ENCODE measurements at places on chromosomes 11 and 22.

- DNase-seq: no peak
Measured at GRCh38 chr22:40732999-40733292, 53.7 kb downstream of the MCHR1 start.

DNA sequence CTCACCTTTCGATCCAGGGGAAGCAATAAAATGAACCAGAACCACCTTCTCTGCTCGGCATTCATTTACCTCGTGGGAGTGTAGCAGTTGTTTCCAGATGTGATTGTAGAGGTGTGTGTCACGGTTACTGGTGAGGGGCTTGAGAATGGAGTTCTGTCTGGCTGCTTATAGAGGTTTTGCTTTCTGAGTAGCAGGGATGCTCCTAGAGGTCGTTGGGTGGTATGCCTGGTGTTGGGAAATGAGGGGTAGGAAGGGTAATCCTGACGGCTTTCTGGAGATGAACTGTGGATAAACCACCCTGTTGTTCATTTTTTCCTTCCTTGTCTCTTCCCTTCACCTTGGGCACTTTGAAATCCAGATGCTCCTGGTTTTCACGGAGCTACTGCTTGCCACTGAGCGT is 8.1 kb downstream of the TEAD1 start:
- DNase-seq: no peak

DNA sequence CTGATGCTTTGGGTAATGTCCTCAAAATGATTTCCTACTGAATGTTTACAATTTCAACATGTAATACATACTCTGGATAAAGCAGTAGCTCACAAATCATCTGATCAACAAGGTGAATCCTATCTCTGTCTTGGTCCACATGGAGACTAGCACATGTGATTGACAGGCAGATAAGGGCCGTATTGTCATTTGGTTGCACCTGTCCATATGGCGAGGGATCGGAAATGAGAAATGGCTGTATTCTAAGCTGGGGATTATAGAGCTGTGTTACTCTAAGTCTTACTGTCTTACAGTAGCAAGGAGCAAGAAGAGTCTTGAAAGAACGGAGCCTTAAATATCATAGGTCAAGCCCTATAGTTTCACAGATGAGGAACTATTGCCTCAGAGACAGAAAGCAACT is 55.7 kb downstream of the APIP start:
- no peak for DNase-seq

DNA sequence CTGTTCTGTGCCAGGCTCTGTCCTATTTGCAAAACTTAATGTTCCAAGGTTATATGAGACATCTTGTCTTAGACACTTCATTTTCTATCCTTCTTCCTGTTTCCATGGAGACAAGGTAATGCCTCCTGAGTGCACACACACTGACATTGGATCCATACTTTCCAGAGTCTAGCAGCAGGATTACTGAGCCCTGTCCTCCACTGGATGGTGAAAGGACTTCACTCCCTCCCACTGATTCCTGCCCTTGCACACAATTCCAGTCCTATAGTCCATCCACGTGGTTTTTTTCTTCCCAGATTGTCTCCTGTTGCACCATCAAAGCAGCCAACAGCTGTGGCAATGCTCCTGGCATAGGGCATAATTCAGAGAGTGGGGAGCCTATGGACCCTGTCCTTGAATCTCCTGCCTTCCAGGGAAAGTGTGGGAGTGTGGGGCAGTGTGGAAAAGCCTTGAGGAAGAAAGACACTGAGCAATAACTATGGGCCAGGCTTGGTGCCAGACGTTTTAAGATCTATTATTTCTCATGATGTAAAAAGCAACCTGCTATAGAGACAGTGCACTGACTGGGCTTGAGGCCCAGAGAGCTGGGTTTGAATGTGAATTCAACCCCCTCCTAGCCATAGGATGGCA is 31.3 kb downstream of the SERPINH1 start:
- DNase-seq: no peak

DNA sequence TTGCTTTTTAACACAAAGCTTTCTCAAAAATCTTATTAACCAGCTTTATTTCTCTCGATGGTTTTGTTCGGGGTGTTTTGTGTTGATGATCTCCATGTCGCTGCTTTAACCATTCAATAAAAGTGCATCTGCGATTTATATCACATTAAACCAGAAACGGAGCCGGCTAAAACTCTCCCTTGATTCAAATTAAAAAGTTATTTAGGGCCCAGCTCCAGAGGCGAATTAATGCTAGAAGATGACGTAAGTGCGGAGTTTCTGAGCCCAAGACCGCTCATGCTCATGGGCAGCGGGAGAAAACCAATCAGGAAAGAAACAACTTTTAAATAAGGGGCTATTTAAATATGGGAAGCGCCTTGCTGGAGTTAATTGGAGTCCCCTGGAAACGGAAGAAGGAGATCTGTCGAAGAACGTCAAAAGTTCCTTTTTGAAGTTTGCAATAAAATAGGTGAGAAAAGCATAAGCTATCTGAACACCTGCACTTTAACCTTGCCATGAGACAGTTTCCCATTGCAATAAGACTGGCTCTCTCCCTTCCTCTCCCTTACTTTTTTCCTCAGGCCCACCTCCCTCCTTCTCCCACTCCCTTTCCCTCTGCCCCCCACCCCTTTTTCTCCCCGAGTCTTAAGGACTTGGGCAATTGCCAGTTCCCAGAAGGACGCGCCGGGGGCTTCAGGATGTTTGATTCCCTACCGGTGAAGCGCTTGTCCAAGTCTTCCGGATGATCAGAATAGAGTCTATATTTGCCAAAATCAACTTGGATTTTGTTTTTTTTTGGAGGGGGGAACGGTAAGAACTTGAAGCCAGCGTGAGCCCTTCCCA is 1.9 kb upstream of the DBX1 start:
- DNase-seq: no peak

- DNase-seq: no peak
Measured at GRCh38 chr11:129249351-129249750, 57.2 kb upstream of the ARHGAP32 start.

DNA sequence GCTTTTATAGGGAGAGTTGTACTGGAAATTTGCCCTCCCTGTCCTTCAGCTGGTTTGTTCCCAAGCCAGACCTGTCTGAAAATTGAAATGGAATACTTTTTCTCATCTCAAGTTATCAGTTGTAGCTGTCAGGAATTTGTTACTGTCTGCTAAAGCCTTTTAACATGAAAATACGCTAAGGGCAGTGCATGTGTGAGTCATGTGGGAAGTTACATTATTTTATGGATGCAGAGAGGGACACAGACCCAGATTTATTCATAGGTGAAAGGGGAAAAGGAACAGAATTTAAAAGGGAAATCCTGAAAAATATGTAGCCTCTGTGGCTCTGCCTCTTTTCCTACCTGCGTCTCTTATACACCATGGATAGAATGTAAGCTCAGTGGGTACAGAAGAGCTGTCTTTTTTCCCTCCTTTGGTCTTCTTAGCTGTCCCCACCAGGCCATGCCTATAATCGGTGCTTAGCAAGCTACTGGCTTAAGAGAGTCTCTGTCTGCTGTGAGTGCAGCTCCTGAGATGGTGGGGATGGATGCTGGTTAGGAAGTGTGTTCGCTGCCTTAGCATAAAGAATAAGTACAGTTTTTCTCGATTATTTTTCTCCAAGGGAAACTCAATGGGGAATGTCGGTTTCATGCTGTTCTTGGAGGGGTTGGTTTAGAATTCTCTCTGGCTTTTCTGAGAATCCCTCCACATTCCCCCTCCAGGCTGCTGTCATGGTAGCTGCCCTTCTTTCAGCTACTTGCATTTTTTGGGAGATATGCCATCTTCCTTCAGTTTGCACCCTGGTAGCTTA is 166.8 kb downstream of the TEAD1 start:
- no peak for DNase-seq

GRCh38 chr22:42813501-42813900 is 43.6 kb downstream of the ARFGAP3 start:
- DNase-seq: no peak

- DNase-seq: no peak
Measured at GRCh38 chr22:20111689-20112622, 3.9 kb upstream of the RANBP1 start.

DNA sequence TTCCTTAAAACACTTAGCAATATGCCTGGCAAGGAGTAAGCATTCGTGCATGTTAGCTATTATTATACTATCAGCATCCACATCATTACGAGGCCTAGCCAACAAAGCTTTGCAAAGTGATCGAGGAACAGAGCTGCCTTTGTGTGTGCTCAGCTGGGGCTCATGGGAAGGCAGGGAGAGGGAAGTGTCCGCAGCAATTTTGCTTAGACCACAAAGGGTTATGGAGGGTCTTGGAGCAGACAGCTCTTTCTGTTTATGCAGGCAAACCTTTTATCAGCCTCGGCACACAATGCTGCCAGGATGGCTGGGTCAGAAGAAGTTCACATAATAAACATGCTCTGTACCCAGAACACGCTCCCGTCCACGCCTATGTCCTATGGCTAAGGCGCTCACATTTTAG is 10.9 kb upstream of the DKK3 start:
- no peak for DNase-seq

- no peak for DNase-seq
Measured at GRCh38 chr11:89529626-89530380, 38.6 kb upstream of the NOX4 start.

- DNase-seq: no peak
Measured at GRCh38 chr11:87596176-87596575, 558.4 kb downstream of the TMEM135 start.

DNA sequence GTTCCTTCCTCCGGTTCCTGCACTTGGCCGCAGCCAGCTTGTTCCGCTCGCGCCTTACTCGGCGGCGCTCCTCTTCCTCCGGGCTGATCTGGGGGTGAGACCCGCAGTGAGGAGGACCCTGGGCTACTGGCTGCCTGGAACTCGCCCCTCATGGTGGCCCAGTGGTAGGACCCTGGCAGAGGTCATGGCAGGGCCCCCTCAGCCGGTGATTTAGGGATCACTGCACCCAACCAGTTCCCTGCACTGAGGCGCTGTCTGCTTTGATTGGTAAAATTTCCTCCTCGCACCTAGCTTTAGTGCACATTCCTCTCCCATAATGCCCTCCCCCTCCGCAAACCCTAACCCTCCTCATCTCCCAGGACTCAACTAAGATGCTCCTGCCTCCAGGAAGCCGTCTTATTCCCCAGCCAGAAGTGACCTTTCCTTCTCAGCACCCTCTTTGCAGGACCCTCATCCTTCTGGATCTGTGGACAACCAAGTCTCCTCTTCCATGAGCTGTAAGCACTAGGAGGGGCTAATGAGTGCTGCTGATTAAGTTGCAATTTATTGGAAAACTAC is 3.6 kb downstream of the CCDC85B start:
- DNase-seq: peak; percentile 16

DNA sequence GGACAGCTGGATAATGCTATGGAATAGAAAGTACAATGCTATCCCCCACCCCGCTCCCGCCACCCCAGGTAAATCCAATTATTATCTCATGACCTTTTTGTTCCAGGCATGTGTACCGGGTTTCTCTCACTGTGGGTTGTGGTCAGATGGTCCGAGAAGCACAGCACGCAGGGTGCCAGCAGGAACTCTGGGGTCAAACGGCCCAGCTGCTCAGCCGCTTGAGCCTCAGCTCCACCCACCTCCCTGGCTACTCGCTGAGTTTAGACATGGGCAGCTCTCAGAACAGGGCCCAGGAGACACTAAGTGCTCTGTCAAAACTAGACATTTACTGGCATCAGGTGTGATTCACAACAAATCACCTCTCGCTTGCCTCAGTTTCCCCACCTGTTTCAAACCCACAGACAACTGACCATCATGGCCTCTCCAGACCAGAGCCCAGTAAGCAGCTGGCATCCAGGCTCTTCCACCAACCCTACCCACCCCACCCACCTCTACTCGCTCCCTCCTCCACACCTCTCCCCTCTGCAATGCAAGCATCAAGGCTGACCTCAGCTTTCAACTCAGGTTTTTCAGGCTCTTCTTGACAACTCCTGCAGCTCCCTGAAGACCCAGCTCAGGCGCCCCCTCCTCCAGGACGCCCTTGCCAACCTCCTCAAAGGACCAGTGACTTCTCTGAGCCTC is 13.0 kb upstream of the MFNG start:
- DNase-seq: no peak

DNA sequence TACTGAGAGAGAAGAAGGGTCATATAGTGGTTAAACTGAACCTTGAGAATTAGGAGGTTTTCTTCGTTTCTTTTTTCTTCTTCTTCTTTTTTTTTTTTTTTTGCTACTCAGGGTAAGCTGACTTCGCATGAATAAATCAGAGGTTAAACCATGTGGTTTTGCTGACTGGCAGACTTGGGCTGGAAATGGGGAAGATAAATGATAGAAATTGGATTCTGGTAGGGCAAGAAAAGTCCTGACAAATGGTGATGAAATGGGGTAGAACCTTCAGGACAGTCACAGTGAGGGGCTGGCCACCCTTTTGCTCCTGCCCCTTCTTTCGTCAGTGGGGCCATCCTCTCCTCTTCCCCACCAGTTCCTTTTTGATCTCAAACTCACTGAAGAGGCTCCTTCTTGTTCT is 1.6 kb upstream of the SWAP70 start:
- peak; percentile 76 for DNase-seq

- DNase-seq: no peak
Measured at GRCh38 chr11:134365011-134365925, 33.5 kb downstream of the GLB1L2 start.

DNA sequence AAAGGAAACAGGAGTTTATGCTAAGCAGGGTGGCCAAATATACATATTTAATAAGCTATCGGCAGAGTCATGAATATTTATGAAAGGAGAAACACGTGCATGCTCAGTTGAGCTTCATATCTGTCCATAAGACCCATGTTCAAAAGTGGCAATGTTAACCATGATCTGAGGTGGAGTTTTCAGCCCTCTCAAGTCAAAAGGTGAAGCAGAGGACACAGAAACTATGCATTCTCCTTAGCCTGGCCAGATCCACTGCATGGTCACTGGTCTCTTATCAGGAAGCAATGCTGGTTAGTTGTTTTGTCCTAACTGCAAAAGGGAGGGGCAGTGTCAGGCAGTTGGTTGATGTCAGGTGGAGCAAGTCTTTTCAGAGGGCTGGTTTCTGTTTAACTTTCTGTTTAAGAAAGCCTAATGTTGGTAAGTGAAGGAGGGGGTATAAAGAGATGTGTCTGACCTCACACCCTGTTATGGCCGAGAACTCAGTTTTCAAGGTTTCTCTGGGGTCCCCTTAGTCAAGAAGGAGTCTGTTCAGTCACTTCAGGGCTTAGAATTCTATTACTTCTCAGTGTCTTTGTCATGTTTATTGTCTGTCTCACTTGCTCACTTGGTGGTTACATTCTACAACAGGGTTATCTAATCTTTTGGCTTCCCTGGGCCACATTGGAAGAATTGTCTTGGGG is 5.5 kb upstream of the SELENOH start:
- no peak for DNase-seq

DNA sequence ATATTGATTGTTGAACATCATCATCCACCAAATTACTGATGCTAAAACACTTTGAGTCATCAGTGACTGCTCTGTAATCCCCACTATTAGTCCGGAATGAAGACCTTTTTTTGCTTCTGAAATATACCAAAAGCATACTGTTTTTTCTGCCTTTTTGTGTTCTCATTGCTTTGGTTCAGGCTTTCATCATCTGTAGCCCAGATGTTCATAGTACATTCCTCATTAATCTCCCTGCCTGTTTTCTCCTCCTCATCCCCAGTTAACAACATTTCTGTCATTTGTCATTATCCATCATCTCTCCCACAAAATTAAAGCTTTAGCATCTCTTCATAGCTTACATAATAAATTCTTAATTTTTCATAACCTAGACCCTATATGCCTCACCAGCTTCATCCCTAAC is 9.2 kb downstream of the CEP57 start:
- DNase-seq: no peak
